ENCODE measurements at places on chromosomes 5 and 9.

- no peak for DNase-seq
Measured at GRCh38 chr5:54186912-54187445, 123.4 kb downstream of the ARL15 start.

GRCh38 chr9:69249337-69249736 lies 75.3 kb downstream of the TJP2 start:
- DNase-seq = no peak

DNA sequence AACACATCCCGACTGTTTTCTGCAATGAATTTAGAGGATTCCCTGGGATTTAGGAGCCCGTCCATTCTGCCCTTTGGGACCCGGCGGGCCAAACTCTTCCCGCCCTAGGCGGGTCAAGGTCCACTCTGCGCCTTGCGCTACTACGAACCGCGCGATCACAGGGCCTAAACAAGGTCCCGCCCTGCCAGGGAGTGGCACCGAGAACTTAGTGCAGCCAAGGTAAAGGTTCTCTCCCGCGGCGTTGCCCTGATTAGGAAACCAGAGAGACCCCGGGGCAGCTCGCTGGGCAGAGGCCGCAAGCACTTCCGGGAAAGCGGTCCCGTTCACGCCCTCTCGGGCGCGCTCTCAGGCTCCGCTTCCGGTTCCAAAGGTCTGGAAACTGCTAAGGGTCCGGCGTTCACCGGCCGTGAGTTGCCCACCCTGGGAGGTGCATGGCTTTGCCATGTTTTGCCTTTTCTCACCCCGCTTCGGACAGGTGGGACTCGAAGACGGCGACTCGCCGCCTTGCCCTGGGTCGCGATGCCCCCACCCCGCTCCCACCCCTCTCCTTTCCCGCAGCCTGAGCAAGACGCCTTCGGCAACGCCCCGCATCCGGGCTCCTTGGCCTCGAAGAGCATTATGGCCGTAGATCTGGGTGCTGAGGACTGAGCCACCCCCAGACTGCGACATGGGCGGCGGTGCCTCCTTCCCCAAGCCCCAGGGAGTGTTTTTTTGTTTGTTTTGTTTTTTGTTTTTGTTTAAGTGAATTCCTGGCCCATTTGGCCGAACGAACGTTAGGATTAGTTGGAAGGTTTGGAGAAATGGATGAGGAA lies 23.4 kb downstream of the HNRNPK start:
- no peak for DNase-seq

- DNase-seq = no peak
Measured at GRCh38 chr9:1554081-1555035, 460.8 kb upstream of the SMARCA2 start.

DNA sequence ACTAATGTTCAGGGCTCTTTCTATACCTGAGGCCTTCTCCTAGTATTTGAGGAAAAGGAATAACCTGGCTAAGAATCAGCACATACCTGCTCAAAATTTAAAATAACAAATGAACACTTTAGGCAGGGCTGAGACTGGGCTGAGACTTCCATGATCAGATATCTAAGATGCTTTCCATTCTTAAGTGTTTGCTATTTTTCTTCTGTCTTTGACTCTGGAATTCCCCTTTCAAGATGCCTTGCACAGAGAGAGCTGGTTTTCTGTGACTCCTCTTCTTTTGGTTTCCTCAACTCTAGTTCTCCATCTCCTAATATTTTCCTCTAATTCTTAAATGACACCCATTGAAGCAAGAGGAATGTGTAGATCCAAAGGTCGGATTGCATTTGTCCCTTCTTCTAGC lies 61.1 kb downstream of the DPYSL3 start:
- DNase-seq = no peak

Data from AML-193 (cell line).